ENCODE measurements at places on chromosomes 4 and X.

GRCh38 chr4:3529363-3529762 is 2.9 kb downstream of the LRPAP1 start:
- DNase-seq: no peak

DNA sequence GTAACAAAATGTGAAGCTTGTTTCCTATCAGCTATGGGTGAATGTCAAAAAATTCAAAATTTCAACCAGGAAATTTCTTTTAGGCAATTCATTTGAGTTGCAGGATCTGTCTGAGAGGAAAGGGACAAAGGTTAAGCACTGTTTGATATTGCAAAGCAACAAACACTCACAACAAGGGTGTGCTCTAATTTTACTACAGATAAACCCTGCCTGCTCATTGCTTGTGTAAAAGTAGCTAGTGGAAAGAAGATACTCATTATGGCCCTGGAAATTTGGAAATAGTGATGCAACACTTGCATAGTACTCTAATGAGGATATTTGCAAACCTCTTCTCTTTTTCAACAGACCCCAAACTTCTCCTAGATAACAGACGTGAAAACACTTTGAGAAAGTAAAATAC is 27.1 kb downstream of the FAM47E start:
- DNase-seq: no peak

GRCh38 chr4:168720396-168720900 is 223.6 kb downstream of the PALLD start:
- DNase-seq: no peak

- no peak for DNase-seq
These were observed 59.0 kb downstream of the GSTCD start for GRCh38 chr4:105767579-105767978.

DNA sequence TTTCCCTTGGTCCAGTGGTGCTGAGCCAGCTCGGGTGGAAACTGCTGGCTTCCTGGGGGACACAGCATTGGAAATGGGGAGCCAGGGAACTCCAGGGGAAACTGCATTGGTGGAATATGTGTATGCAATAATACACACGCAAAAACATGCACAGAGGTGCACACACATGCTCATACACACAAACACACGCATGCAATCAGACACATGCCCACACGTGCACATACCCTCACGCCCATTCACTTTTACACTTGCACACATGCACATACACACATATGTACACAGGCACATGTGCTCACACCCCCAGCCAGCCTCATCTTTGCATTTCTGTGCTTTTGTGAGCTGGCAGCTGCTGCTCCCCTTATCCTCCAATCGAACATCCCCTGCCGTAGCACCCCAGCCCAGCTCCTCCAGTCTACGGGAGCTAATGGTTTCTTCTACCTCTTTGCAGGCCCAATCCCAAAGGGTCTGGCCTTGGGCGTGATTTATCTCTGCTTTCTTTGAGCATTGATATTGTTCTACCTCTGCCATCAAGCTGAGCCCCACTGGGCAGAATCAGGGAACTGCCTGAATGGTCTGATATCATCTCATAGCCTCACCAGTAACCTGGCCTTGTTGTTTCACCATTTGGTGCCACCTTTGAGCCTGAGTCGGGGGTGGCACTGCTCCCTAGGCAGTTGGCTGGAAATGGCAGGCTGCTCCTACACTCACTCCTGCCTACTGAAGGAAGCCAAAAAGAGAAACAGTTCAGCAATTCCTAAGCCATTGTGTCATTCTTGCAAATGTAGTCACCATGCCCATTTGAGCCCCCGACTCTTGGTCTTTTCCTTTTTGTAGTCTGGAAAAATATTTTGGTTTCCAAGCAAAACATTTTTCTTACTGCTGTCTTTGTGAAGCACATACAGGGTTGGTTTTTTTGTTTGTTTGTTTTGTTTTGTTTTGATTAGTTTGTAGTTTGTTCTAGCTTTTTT is 104.4 kb upstream of the MAMLD1 start:
- no peak for DNase-seq

Data from stimulated activated CD8-positive, alpha-beta memory T cell treated with anti-CD3 and anti-CD28 coated beads, Interleukin-4, amount 100 ng/mL, for 4 hours (primary cell).